Vagina (tissue), 2 donors: ENCODE measurements at places on chromosomes 1 and 21.

DNA sequence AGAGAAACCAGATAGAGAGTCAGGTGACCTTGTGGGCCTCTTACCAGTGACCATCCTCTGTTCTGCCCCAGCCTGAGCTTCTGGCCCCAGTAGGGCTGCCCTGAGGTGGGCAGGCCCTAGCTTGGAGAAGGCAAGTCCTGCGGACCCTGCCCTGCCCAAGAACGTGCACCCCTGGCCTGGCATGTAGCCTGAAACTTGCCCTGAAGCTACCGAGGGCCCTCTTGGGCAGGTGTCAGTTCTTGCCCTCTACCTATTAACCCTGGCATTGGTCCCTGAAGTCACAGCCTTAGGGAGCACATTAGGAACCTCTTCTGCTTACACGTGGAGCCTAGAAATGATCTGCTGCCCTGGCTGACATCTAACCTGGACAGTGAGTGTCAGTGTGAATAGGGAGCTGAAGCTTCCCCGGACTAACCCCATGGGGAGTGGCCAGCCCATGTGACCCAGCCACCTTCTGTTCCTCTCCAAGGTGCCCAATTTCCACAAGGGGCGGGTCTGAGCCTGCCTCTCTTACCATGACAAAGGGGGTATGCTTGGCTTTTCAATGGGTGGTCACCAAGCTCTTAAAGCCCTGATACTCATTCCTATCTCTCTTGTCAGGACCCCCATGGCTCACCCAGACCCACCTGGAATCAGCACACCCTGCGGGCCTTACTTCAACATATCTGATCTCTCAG is 163.0 kb downstream of the ZSCAN20 start:
- no peak for DNase-seq

DNA sequence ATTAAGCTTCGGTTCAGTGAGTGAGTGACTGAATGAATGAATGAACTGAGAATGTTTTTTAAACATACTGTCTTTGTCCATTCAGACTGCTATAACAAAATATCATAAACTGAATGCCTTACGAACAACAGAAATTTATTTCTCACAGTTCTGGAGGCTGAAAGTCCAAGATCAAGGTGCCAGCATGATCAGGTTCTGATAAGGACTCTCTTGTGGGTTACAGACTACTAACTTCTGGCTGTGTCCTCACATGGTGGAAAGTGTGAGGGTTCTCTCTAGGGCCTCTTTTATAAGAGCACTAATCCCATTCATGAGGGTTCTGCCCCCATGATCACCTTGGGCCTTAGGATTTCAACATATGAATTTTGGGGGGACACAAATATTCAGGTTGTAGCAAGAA is 7.1 kb upstream of the DUSP10 start:
- DNase-seq = no peak

DNA sequence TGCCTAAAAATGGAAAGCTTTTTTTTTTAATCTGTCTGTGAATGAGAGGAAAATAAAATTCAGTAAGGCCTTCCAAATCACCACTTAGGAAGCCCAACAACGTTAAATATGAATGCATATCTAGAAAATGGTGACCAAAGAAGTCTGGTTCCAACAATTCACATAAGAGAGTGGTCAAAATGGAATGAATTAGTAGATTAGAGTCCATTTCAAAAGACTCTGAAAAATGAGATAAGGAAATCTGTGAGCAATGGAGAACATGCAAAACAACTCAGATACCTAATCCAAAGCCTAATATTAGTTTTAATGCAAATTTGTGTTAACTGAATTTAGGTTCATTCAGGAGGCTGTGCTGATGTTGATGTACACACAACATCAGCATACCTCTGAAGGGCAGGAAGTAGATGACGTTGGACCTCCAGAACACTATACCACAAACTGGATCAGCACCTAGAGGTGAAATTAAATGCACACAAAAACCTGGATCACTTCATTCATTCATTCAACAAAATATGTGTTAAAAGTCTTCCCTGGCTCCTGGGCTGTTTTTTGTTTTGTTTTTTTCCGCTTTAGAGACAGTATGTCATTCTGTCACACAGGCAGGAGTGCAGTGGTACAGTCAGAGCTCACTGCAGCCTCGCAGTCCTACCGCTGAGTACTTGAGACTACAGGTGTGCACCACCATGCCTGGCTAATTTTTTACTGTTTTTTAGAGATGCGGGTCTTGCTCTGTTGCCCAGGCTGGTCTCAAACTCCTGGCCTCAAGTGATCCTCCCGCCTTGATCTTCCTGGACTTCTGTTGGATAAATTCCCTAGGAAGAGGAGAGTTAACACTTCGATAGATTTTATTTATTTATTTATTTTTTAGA is 4.9 kb upstream of the BRWD1 start:
- no peak for DNase-seq

DNA sequence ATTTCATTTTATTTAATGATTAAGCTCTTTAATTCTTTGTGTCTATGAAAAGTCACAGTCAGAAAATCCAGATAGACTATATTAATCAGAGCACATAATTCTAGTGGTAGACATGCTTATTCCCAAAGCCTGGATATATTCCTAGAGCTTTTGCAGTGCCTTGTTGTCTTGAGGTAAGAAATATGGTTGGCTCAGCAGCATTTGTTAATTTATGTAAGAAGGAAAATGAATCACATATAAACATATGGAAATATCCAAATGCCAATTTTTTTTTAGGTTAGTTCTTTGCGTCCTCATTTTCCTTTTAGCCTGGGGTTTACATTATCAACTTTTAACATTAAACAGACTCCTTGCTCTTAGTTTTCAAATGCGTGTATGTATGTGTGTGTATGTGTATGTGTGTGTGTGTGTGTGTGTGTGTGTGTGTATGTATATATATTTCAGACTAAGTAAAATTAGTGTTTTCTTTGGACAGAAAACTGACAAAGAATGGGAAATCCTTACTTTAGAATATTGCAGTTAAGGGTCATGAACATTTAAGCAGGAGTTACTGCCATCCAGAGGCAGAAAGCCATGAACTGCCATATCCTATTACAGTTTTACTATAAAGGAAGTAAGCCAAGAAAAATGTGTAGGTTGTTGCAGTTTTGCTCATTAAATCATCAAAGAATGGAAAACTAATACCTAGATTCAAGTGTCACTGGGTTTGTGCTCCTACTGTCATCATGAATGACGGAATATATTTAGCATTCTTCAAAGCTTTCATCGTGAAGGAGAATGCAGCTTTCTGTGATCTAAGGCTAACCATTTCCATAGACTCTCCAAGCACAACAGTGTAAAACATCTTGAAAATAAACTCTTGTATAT is 477.1 kb upstream of the NR5A2 start:
- DNase-seq = no peak

DNA sequence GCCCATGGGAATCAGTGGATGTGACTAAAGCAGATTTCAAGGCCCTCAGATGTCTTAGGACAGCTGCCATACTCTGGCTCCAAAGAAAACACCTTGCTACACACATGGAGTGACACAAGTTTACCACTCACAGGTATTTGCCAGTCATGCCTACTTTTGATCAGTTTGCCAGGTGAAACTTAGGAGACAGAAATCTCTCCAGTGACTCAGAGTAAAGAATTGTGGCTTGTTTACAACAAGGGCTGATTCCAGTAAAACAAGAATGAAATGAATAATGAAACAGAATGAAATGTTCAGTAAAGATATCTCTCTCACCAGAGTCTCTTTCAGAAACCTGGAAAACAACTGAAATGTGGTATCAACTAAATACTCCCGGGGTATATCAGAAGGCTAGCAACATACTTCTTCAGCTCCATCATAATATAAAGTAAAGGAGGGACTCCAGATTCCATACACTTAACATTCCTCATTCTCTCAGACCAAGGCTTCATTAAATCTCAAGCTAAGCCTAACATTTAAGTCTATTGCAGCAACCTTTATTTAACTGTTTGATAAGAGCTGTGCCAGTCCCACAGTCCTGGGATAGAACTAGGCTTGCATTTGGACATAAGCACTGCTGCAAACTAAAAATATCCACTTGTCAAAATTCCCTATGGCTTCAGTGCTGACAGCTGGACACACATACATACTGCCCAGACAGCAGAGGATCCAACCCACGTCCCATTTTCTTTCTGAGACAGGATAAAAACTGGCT is 143.3 kb downstream of the SIPA1L2 start:
- no peak for DNase-seq

DNA sequence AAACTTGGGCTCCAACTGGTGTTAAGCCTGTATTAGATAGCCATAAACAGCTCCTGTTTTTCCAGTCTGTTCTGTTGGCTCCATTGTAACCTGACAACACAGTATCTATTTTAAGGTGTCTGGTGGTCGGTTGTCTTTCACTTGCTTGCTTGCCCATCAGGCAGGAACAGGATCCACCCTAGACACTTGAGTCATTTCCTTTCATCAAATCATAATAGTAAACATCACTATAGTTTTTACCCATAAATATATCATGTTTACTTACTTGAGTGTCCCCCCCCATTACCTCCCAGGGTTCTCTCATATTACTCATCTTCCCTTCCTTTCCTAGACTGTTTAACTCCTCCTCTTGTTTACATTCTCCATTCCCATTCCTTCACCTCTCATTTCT is 2.9 kb downstream of the DDI2 start:
- no peak for DNase-seq

- no peak for DNase-seq
Measured at GRCh38 chr1:176033881-176034280, 173.2 kb downstream of the COP1 start.

- no peak for DNase-seq
Measured at GRCh38 chr21:18443085-18443484, 39.5 kb upstream of the TMPRSS15 start.

GRCh38 chr1:51330331-51331201 is at the start of gene TTC39A:
Gene TTC39A, minus strand, starts transcription at chr1:51330562. Its CDS starts 85 bp downstream, at chr1:51330477.
- no peak for DNase-seq

- DNase-seq = no peak
Measured at GRCh38 chr1:164841702-164842465, 282.9 kb downstream of the PBX1 start.

DNA sequence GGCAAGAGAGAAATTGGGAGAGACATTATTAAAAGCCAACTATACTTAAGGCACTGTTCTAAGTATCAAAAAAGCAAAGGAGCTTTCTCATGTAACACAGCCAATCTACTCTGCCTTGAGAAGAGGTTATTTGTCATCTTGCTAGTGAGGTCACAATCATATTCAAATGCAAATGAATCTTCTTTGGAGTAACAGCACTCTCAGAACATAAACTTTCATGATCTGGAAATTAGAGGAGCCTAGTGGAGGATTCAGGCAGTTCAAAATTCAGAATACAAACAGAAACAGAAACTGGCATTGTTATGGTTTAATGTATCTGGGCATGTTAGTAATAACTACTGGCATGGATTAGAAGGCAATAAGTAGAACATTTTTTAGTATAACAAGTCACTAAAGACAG is 57.4 kb downstream of the ARID4B start:
- DNase-seq = no peak

DNA sequence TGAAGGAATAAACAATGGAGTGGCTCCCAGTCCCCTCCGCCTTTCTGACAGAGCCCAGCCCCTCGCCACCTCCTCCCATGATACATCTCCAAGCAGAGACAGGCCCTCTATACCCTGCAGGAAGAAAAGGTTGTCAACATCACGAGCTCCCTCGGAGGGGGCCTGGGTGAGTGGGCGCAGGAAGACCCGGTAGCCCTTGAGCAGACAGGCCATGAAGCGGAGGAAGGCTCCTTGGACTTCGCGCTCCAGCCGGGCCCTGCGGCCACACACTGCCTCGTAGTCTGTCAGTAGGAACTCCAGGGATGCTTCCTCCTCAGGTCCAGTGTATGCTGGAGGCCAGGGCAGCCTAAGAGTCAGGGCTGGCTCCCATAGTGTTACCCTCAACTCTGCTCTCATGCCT is 7.0 kb downstream of the DENND4B start:
- DNase-seq = no peak

- peak; percentile 74 for DNase-seq
Measured at GRCh38 chr1:228811712-228812305, 76.5 kb downstream of the RHOU start.

DNA sequence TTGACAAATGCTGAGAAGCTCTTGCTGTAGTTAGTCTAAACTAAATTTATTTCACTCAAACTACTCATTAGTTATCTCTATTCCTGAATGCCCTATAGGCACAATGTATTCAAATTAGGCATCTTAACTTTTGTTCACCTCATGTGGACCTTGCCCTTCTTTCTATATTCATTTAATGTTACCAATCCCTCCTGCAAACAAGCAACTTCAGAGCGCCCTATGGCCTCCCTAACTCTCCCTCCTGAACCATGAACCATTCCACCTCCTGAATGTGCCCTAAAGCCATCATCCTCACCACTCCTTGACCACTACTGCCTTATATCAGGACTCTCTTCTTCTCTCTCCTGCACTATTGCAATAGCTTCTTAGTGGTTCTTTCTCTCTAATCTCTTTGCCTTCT is 34.8 kb upstream of the SAMD13 start:
- DNase-seq = no peak

DNA sequence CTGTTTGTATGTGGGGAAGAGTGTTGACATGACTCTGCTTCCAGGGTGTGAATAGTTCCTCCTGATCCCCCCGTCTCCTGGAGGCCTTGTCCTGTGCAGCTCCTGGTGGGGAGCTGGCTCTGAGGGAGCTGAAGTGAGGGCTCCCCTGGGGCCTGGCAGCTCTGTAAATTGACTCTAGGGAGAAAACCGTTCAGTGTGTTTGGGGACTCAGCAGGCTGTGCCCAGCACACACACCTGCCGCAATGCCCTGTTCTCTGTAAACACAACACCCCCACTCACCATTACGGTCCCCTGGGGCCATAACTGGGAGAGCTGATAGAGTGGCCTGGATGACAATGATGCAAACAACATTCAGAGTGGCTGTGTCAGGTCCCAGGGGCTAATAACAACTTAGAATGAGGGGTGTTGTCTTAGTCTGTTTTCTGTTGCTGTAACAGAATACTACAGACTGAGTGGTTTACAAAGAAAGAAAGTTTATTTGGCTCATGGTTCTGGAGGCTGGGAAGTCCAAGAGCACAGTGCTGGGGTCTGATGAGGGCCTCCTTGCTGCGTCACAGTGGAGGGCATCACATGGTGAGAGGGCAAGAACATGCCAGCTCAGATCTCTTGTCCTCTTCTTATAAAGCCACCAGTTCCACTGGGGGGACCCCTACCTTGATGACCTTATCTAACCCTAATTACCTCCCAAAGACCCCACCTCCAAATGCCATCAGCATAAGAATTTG is 15.3 kb downstream of the ADORA1 start:
- DNase-seq = no peak

DNA sequence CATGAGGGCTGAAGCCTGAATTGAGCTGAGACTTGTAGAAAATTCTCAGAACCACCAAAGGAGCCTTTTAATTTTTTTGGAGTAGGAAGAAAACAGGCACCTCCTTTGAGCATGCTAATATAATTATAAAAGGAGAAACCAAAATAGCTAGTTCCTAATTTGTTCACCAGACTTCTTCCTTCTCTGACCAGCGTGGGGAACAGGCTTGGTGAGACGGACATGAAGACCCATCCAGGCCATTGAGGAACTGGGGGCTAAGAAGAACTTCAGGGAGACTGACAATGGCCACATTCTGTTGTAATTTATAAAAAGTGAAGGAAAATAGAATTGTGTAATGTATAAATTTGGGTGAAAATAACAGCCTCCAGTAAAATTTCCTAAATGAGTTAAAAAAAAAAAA is 62.6 kb downstream of the MAN1C1 start:
- DNase-seq = no peak
